ENCODE measurements at places on chromosomes 7 and 10.

GRCh38 chr10:14356921-14357320, 26.2 kb upstream of the FRMD4A start:
- DNase-seq, result no peak

DNA sequence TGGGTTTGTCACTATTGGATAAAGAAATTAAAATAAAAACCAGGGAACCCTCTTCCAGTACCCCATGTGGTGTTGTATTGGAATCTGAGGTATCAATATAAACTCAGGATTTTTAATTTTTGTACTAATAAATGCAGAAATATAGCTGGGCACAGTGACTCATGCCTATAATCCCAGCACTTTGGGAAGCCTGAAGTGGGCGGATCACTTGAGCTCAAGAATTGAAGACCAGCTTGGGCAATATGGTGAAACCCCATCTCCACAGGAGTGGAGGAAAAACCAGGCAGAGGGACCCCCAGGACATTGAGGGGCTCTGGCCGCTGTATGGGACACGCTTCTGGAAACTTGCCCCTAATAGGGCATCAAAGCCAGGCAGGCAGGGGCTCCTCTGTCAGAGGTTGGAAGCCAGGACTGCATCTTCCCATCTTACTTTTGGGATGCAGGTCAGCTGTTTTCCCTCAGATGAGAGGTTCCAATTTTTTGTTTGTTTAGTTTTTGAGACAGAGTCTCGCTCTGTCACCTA, 11.1 kb downstream of the ADIRF start:
- DNase-seq, result no peak

- DNase-seq, result no peak
These were observed 6.1 kb upstream of the GUSB start for GRCh38 chr7:65988084-65988483.

DNA sequence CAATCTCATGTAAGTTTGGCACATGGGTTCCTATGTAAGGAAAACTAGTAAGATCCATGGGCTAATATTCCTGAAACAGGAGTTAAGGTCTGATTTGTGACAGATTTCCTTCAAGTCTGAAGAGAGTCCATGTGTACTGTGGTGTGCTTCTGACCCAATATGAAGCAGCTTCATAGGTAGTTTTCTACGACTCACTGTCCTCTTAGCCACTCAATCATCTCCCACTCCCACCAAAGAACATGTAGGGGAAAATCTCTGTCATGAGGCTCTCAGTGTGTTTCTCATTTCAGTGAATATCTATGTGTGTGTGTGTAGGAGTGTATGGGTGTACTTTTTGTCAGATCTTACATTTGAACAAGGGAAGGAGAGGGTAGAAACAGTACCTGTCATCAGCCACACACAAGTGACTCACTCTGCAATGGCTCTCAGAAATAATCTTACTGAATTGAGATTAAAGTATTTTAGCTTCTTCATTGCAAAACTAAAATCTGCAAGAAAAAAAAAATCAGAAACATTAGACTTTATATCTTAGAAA, 31.1 kb downstream of the RELN start:
- no peak for DNase-seq

- DNase-seq, result no peak
These were observed 42.7 kb downstream of the PTPN12 start for GRCh38 chr7:77579797-77580196.

GRCh38 chr7:2159176-2159520, 73.6 kb downstream of the MAD1L1 start:
- DNase-seq, result no peak

DNA sequence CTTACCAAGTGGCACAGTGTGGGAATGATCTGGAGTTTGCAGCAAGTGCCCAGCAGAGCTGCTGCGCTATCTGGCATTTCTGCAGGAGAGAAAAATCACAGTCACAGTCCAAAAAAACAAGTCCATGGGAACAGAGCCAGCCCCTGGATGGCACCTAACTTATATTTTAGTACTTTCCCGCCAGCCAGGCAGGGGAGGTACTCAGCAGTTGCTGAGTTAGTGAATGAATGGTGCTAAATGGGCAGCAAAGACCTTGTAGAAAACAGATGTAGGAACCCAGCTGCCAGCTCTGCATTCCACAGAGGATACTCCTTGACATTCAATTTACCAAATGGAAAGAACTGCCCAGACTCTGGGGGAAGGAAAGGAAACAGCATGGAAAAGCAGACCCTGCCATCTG, 54.5 kb downstream of the GSDME start:
- no peak for DNase-seq

GRCh38 chr10:110241407-110241806, 34.0 kb downstream of the MXI1 start:
- no peak for DNase-seq

DNA sequence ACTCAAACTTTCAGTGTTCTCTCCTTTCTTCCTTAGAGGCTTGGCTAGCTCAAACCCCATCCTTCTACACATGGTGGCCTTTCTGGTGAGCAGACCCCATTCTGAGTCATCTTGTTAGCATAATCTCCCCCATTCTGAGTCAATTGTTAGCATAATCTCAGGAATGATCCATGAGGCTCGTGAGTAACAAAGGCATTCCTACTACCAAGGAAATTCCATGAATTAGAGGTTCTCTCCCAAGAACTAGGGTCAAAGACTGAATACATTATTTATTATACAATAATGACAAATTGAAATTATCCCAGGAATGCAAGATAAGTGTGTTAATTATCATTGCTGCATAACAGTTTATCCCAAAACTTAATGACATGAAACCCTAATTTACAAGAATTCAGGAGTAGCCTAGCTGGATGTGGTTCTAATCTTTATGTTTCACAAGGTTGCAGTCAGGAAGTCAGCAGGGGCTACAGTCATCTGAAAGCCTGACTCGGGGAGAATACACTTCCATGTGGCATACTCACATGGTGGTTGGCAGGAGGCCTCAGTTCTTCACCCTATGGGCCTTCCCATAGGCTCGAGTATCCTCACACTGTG, 100.2 kb downstream of the MMRN2 start:
- DNase-seq, result no peak

- DNase-seq, result peak; percentile 20
These were observed 283.4 kb downstream of the TFEC start for GRCh38 chr7:115747174-115747573.

GRCh38 chr7:45181991-45182855, 24.6 kb downstream of the RAMP3 start:
- no peak for DNase-seq

DNA sequence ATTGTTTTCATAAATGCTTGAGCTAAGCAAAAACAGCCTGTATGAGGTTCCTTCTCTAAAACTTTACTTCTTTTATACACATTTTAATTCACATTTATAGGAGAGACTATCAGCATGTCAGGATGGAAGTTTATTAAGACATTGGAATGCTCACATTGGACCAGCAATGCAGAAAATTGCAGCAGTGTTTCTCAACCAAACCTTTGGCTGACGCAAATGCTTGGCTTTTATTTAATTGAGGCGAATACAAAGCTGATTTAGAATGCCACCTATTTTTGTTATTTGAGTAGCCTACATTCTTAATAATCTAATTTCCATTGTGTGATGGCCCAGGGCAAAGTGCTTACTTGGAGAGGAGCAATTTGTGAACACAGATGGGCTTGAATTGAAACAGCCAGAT, 283.2 kb downstream of the ARL4A start:
- no peak for DNase-seq

- DNase-seq, result no peak
These were observed 11.0 kb downstream of the VSTM4 start for GRCh38 chr10:49104323-49104722.

- DNase-seq, result no peak
These were observed 237.9 kb upstream of the DGKB start for GRCh38 chr7:15140431-15140830.

- no peak for DNase-seq
These were observed 64.3 kb downstream of the HOXA1 start for GRCh38 chr7:27031289-27032172.

GRCh38 chr7:107728276-107728675, 15.7 kb upstream of the CBLL1 start:
- no peak for DNase-seq

DNA sequence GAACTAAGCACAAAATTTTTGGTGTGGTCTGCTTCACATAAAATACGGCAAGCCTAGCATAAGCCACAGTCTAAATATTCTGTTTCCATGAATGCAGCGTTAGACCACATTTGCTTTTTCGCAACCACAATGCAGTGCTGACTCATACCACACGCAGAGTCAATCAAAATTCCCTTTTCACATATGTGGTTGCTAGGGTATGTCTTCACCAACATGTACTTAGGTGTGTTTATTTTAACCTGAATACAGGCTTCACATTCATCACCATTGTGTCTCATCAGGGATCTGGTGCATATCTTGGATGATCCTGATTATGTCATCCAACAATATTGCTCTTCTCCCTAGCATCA, 90.8 kb downstream of the CHN2 start:
- no peak for DNase-seq

- no peak for DNase-seq
These were observed 292.2 kb upstream of the ZWINT start for GRCh38 chr10:56653289-56653688.

DNA sequence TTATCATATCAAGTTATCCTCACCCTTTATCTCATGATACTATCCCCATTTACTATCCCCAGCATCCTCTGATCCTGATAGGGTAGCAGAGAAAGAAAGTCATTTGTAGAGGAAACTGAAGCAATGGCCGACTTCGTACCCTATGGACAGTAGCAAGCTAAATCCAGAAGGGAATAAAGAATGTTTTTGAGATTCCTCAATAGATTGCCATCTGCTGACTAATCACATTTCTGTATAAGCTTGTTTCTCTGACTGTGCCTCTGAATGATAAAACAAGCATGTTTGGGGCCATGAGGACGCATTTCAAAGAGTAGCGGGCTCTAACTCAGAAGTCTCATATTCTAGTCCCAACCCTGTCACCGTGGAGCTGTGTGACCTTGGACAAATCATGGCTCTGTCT, 13.2 kb upstream of the FAM107B start:
- no peak for DNase-seq

Measured in NCI-H1092 treated with DMSO at 0.1 percent for 48 hours (cell line).